Placental epithelial cell (primary cell): ENCODE measurements at places on chromosomes 16 and 17. TPM values are rescaled to one million over a fixed set of nuclear protein-coding genes. Genes with fewer than 3 reads are reported as not detected.

Gene KRTAP1-5
- total RNA-seq: not detected in 2 replicates

Gene MPV17L
- total RNA-seq: not detected in 2 replicates

Gene TAOK1
- total RNA-seq: 38.5 and 44.5 TPM in 2 replicates

Gene ORC6
- 2.7 and 5.1 TPM in 2 replicates for total RNA-seq

Gene TRIM47
- 16.7 and 25.9 TPM in 2 replicates for total RNA-seq

Gene SDK2
- total RNA-seq: under 0.01 TPM in 1 of 2 replicates, not detected in the other

Gene FSCN2
- total RNA-seq: 1.1 and 3.5 TPM in 2 replicates

Gene CCL16
- not detected in 2 replicates for total RNA-seq

Gene AHSP
- not detected in 2 replicates for total RNA-seq

Gene AMDHD2
- 37.3 and 54.2 TPM in 2 replicates for total RNA-seq
